ENCODE measurements at places on chromosomes 12 and 14.

DNA sequence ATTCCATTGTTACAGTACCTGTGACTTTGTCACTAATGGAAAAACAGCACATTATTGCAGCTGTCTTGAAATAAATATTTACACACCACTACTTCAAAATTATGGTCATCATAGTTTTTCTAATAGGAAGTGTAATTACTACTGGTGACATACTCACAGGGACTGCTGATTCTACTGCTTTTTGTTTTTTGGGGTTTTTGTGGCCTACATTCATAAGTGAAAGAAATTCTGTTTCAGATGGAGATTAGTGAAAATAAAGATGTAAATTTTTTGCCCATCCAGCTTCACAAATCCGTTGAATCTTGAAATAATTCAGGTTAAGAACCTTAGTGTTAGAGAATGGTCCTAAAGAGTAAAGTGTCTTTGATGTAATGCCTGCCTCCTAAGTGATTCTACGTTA, 17.5 kb downstream of the KNTC1 start:
- no peak for DNase-seq

- DNase-seq: no peak
Measured at GRCh38 chr14:101241807-101242278, 319.5 kb upstream of the DIO3 start.

DNA sequence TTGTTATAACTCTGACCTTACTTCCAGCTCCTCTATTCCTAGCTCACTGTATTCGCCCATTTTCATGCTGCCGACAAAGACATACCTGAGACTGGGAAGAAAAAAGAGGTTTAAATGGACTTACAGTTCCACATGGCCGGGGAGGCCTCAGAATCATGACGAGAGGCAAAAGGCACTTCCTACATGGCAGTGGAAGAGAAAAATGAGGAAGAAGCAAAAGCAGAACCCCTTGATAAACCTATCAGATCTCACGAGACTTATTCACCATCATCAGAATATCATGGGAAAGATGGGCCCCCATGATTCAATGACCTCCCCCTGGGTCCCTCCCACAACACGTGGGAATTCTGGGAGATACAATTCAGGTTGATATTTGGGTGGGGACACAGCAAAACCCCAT, 14.5 kb upstream of the PHC1 start:
- DNase-seq: no peak

DNA sequence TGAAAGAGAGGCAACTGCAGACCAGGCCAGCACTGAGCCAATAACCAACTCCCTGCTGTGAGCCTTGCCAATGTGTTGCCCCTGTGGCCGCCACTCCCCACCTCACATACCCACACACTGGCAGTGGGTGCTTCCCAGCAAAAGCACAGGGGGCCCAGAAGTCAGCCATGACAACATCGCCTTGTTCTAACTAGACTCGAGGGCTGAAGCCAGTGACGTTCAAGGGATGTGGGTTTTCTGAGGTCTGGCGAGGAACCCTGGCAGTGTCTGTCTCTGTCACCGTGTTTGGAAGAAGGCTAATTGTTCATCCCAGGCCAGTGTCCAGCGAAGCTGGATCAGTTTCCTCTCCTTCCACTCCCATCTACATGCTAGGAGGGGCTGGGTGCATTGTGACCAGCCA, 311.8 kb upstream of the AMIGO2 start:
- DNase-seq: no peak

DNA sequence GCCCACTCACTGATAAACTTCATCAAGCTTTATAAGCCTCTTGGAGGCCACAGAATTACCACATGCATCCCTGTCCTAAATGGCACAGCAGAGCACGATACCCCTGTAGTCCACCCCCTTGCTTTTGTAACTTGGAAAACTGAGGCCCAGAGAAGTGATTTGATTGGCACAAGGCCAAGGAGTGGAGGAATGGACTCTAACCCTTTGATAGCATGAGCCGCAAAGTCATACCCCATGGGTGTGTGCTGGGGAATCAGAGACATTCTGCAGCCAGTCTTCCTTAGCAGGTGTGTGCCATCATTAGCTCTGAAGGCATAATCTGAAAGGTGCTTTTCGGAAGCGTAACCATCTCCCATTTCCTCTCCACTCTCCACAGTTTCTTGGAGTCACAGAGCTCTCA, 28.5 kb upstream of the PWP1 start:
- DNase-seq: no peak

DNA sequence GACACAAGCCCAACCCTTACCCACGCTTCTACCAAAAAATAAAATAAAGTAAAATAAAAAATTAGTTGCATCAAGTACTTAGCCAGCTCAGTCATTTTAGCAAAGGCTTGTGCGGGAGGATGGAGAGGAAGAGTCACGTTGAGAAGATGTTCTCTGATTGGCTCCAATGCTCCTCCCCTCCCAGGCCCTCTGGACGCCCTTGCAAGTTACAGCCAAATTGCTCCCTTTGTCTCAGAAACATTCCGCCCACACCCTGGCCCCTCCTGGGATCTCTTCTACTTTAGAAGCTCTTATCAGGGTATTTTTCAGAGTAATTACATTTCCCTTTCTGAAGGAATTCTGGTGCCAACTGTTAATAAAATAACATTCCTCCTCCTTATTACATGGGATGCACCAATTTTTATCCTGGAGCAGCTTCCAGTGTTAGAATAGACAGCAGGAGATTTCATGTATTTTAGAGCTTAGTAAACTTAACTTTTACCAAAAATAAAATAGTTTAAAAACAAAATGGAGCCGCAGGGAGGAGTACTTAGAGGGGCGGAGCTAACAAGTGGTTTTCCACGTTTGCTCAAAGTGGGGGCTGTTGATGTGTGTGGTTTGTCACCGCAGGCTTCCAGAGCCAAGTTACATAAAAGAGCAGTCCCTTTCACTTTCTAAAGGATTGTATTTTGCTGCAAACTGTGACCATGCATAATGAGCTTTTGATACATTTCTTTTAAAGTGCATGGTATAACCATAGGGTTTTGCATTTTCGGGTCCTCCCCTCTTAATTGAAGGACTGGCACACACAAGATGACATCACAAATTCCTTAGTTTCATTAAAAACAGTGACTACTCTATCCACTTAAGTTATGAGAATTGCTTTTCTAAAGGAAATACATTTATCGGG, 71.7 kb upstream of the RAP1B start:
- no peak for DNase-seq
